Activated CD8-positive, alpha-beta memory T cell treated with anti-CD3 and anti-CD28 coated beads for 48 hours (primary cell): ENCODE measurements at places on chromosomes 13 and 19.

- DNase-seq: no peak
Observed at GRCh38 chr13:74682746-74683145, 548.5 kb upstream of the KLF12 start.

GRCh38 chr19:45160870-45161737 lies at the start of gene NKPD1:
Gene NKPD1 (minus strand): TSS chr19:45160982. CDS start chr19:45160150, 832 bp downstream.
- no peak for DNase-seq

GRCh38 chr19:57560049-57560491 lies 407 bp upstream of the ZNF550 start:
- DNase-seq: no peak

DNA sequence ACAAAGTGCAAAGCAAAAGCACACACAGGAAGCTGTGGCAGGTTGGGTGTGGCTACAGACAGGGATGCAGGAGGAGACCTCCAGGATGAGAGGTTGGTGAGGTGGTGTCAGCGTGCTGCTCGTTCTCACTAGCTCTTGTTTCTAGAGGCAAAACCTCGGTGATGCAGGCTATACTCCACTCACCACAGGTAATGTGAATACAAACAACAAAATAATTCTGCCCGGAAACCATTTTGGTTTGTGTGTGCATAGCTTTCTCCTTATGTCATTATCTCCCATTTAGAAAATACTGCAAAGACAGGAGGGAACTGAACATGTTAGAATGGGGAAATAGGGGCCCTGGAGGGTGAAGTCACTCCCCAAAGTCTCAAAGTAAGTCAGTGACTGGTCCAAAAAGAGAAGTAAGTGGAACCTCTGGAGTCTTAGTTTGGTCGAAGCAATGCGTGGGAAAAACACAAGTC lies 9.4 kb downstream of the LCP1 start:
- no peak for DNase-seq

DNA sequence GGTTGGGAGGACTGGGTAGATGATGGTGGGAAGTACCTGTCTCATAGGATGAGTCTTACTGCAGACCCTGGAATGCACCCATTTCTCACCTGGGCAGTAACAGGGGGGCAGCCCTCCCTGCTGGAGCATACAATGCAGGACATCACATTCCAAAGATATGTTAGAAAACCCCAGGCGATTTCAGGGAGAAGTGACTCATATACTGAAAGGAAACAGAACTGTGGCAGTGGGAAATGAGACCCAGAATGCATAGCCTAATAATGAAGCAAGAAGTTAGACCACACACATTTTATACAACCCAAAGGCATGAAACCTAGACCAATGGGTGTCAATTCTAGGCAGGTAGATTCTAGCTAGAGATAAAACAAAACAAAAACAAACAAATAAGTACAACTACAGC lies 402.7 kb downstream of the IRS2 start:
- no peak for DNase-seq

- DNase-seq: no peak
Observed at GRCh38 chr13:36559375-36559774, 114.4 kb upstream of the SERTM1 start.

DNA sequence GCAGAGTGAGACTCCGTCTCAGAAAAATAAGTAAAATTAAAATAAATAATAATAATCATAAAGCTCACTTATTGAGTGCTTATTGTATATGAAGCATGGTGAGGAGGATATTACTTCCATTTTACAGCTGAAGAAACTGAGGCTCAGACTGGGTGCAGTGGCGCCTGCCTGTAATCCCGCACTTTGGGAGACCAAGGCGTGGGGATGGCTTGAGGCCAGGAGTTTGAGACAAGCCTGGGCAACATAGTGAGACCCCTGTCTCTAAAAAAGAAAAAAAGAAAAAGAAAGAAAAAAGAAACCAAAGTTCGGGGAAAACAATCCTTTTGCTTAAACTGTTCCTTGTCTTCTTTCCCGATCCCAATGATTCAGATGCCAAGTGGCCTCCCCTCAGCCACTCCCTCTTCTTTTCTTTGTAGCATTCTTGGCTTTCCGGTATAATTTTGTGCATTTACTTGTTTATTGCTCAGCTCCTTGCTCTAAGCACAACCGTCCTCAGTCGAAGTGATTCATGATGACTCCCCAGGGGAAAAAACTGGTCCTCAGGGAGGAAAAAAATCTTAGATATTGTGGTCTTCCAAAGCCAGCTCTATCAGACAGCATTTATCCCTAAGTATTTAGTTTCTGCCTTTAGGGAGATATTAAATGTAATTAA lies 965 bp upstream of the EIF3G start:
- no peak for DNase-seq
